Upper lobe of right lung (tissue), 1 donor: ENCODE measurements at places on chromosomes 7 and 10. TPM values are rescaled to one million over a fixed set of nuclear protein-coding genes. Genes with fewer than 3 reads are reported as not detected.

GRCh38 chr7:150631084-150631826, 930 bp downstream of the GIMAP6 start:
- peak overlapping the region; percentile 58 for H3K4me3 ChIP-seq
- peak overlapping the region; percentile 86 for H3K27ac ChIP-seq
- no peak for DNase-seq
- peaks cover 11% of the 10 kb centered on the region for H3K36me3 ChIP-seq

Gene PIK3CG
- 15.7 TPM for total RNA-seq

Gene C10orf53
- not detected for total RNA-seq

Gene C10orf62
- not detected for total RNA-seq

DNA sequence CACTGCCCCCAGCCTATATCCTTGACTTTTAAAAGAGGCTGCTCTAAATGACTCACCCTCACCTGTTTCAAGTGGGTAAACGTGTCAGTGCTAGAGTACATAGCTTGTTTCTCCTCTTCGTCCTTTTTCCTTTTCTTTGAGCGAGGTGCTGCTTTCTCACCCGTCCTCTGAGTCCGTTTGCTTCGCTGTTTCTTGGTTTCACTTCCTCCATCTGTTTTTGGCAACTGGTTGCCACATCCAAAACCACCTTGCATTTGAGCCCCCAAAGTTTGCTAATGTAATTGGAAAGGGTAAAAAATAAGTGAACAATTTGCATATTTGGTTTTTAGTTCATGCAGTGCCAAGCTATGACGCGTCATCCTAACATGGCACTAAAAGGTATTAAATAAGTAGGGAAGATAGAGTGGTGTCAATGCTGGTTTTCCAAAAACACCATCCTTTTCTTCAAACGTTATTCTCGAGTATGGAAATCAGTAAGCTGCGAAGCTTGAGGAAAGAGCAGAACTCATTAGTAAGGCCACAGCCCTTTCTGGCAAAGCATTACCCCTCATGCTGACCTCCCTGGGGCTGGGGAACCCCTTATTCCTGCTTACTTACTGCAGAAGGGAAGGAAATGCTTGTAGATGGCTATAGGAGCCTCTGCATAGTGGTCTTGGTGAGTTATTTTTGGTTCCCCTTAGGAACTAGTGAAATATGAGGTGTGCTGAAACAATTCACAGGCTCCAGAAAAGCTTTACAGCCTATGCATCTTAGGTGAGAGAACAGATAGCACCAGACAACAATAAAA, 133.5 kb downstream of the GALNT11 start:
- no peak for DNase-seq
- no peaks in the 10 kb centered on the region for H3K4me1 ChIP-seq
- peaks cover 95% of the 10 kb centered on the region for H3K36me3 ChIP-seq
- no peak overlapping the region for H3K4me3 ChIP-seq
